NCI-H1048 (cell line): ENCODE measurements at places on chromosomes 16 and 17.

- DNase-seq, result no peak
Observed at GRCh38 chr17:60077672-60078519, 825 bp downstream of the HEATR6 start.

- DNase-seq, result no peak
Observed at GRCh38 chr16:2212362-2213324, 2.0 kb upstream of the BRICD5 start.

GRCh38 chr17:53336281-53336680 lies 486.4 kb upstream of the KIF2B start:
- no peak for DNase-seq

GRCh38 chr17:1111599-1112443 lies 68.0 kb downstream of the ABR start:
- no peak for DNase-seq

DNA sequence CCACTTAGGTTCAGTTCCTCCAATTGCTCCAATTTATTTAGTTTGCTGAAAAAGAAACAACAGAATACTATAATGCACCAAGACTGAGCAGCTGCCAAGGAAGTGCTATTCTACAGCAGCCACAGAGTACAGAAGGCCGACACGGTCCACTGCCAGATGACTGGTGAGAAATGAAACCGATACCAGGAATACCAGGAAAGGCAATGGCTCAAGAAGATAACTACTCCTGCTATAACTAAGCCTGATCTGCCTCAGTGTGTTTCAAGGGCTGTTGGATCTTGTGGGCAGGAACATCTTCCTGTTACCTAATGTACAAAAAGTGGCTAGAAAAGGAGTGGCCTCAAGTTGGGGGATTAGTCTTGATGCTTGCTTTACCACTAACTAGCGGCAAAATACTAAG lies 32.8 kb downstream of the MARVELD3 start:
- DNase-seq, result no peak
